PC-9 (cell line): ENCODE measurements at places on chromosomes 1 and 21. TPM values are rescaled to one million over a fixed set of nuclear protein-coding genes. Genes with fewer than 3 reads are reported as not detected.

- DNase-seq, result no peak
Observed at GRCh38 chr1:24929398-24930259, 447 bp downstream of the RUNX3 start.

Gene ENAH
- total RNA-seq, result 118 and 167 TPM in 2 replicates

GRCh38 chr1:89896105-89896942 lies 75.5 kb downstream of the LRRC8D start:
- no peak for DNase-seq

- no peak for DNase-seq
Observed at GRCh38 chr1:155383406-155383805, 62.7 kb downstream of the RUSC1 start.

Gene LRRC39
- 0.75 and 0.85 TPM in 2 replicates for total RNA-seq

DNA sequence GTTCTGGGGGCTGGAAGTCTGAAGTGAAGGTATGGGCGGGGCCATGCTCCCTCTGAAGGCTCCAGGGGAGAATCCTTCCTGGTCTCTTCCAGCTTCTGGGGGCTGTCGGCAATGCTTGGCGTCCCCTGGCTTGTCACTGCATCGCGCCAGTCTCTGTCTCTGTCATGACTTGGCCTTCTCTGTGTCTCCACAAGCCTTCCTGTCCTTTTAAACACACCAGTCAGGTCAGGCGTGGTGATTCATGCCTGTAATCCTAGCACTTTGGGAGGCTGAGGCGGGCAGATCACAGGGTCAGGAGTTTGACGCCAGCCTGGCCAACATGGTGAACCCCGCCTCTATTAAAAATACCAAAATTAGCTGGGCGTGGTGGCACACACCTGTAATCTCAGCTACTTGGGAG lies 125.3 kb downstream of the ACTL8 start:
- DNase-seq, result no peak

DNA sequence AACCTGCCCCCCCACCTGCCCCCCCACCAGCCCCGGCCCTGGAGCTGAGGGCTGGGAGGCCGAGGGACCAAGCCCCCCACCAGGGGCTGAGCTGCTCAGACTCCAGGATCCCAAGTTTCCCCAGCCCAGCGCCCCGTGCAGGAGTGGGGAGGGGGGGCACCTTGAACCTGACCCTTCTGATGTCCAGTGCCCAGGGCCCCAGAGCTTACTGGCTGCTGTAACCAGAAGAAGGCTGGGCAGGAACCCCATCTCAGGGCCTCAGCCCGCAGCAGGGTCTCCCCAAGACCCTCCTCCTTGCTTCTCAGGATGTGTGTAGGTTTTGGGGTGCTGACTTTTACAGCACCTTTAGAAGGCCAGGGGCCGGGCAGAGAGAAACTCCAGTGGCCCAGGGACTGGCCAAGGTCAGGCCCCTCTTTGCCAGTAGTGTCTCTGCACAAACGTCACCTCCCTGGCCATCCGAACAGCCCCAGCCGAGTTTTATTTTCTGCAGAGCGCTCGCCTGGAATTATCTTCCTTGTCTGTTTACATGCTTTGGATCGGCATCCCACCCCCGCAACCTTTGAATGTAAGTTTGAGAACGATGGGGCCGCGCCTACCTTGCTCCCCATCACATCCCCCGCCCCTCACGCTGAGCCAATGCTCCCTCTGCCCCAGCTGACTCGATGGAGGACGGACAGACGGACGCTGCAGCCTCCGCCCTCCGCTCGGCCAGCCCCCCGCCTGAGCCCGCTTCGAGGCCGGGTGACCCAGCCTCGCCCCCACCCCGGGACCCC lies 70.1 kb upstream of the CASZ1 start:
- no peak for DNase-seq

GRCh38 chr1:7218210-7218832 lies 433.1 kb downstream of the CAMTA1 start:
- peak; percentile 36 for DNase-seq

Gene CELA3A
- not detected in 2 replicates for total RNA-seq

Gene IFNLR1
- 5.5 and 8.1 TPM in 2 replicates for total RNA-seq

- DNase-seq, result no peak
Observed at GRCh38 chr1:14873677-14874076, 275.2 kb downstream of the KAZN start.

DNA sequence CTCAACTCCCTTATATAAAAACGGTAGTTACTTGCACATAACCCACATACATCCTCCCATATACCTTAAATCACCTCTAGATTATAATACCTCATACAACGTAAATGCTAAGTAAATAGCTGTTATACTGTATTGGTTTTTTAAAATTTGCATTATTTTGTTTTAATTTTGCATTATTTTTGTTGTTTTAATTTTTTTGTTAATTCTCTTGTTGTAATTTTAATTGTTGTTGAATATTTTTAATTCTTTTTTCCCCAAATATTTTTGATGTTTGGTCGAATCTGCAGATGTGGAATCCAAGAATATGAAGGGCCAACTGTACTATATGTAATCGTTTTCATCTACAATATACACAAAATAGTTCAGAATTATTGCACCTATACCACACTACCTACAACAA lies 23.5 kb upstream of the ACTA1 start:
- no peak for DNase-seq

DNA sequence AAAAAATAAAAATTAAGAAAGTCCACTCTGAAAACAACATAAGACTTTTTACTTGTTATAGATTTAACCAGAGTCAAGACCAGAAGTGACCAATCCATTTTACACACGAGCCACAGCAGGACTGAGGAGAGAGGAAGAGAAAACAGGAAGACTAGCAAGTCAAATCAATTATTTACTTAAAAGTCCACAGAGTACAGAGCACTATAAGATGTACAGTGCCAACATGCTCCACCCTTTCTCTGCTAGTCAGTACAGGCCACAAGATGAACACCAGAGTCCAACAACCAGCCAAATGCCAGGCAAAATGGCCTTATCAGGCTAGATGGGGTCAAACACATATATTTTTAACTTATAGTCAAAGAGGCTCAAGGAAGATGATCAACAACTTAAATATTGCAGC lies 19.5 kb downstream of the LUZP1 start:
- DNase-seq, result no peak

Gene RHCE
- 0.22 and 0.78 TPM in 2 replicates for total RNA-seq

GRCh38 chr1:7942214-7942921 lies 1.7 kb upstream of the TNFRSF9 start:
- DNase-seq, result no peak

GRCh38 chr1:30522031-30523004 lies 201.1 kb downstream of the MATN1 start:
- DNase-seq, result no peak

Gene CLIC6
- not detected in 2 replicates for total RNA-seq

- no peak for DNase-seq
Observed at GRCh38 chr1:217048104-217048707, 325.0 kb upstream of the ESRRG start.

Gene SPAG17
- total RNA-seq, result not detected in 2 replicates

Gene VCAM1
- not detected in 2 replicates for total RNA-seq

DNA sequence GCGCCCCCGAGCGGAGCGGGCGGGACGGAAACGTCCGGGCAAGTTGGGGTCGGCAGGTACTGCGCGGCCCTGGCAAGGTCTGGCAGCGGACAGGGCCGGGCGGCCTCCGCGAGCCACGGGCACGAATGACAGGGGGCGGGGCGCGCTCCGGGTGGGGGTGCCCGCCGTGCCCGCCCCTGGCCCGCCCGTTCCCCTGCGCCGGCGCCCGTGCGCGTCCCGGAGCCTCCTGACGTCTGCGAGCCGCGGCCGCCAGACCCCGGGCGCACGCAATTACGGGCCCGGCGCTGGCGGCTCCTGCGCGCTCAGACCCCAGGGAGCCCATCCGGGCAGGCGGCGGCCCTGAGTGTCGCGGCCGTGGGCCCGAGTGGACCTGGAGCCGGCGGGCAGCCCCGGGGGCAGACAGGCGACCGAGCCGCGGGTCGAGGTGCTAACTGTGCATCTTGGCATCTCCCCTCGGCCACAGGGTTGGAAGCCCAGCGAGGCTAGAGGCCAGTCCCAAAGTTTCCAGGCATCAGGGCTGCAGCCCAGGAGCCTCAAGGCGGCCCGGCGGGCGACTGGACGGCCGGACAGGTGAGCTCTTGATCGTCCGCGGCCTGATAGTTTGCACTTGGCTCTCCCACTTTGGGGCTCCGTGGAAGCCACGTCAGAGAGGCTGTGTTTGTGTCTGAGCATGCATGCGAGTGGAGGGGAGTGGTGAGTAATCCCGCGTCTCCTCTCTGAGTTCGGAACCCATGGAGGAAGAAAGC lies 918 bp downstream of the MIB2 start:
- DNase-seq, result no peak

DNA sequence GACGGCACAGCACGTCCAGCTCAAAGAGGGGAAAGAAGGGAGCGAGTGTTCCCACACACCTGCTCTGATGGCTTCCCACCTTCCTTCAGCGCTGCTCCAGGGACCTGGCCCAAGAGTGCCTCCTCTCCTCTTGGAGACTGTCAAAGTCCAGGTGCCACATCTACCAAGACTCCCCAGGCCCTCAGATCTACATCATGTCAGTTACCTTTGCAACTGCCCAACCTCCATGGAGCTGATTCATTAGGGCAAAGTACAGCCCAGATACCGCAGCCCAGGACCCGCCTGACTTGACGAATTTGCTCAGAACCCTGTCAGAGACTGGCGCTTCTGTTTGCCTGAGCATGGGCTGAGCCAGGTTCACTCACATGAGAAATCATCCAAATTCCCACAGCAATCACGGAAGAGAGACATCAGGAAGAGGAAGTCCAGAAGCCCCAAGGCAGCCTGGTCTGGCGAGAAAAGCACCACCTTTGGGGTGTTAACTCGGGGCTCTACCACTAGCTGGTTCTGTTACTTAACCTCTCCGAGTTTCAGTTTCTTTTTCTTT lies at the start of gene SEC16B:
SEC16B (minus strand) TSS at position 234 of the 547 bp plus-strand sequence. CDS start 2,077 bp downstream, outside the sequence.
- no peak for DNase-seq

DNA sequence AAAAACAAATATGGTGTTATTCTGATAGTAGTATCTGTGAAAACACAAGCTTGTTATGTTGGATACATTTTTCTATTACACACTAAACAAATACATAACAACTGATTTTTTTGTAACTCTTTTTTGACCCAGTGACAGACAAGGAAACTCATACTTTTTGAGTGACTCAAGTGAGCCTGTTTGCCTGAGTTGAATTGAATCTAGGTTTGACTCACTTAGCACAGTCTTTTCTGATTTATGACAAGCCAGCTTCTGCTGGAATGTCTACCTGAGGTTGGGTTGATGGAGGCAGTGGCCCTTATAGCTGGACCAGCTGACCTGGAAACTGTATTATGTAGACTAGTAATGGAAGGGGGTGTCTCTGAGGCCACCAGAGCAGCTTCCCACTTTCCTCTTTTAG lies 4.2 kb upstream of the CLCA4 start:
- peak; percentile 88 for DNase-seq

Gene MAP10
- total RNA-seq, result 0.13 TPM in 1 of 2 replicates, not detected in the other

DNA sequence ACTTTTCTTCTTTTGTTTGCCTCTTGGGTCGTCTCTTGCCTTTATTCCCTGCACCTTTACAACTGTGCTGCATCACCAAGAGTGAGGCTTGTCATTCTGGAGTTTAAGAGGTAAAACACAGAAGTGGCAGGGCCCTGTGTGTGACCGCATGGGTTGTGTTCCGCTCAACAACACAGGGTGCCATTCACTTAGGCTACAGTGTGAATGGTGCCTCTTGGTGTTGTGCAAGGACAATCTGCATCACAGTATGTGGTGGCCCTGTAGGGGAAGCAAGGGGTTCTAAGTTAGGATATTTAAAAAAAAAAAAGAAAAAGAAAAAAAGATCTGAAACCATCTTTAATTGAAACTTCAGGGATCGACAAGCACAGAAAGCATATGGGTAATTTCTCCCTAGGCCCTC lies 38.2 kb downstream of the BRINP2 start:
- DNase-seq, result no peak

Gene KRTAP7-1
- not detected in 2 replicates for total RNA-seq

DNA sequence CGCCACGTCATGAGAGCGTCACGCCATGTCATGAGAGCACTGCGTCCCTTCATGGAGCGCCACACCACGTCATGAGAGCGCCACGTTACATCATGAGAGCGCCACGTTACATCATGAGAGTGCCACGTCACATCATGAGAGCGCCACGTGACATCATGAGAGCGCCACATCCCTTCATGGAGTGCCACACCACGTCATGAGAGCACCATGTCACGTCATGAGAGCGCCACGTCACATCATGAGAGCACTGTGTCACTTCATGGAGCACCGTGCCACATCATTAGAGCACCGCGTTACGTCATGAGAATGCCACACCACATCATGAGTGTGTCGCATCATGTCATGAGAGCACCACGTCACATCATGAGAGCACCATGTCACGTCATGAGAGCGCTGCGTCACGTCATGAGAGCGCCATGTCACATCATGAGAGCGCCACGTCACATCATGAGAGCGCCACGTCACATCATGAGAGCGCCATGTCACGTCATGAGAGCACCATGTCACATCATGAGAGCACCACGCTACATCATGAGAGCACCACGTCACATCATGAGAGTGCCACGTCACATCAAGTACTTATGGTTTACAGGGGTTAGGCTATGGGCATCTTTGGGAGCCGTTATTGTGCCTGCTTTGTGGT lies 9.8 kb upstream of the NLRP3 start:
- DNase-seq, result no peak

Gene RRP15
- total RNA-seq, result 24.9 and 26.1 TPM in 2 replicates

Gene HSD3B2
- total RNA-seq, result not detected in 2 replicates

DNA sequence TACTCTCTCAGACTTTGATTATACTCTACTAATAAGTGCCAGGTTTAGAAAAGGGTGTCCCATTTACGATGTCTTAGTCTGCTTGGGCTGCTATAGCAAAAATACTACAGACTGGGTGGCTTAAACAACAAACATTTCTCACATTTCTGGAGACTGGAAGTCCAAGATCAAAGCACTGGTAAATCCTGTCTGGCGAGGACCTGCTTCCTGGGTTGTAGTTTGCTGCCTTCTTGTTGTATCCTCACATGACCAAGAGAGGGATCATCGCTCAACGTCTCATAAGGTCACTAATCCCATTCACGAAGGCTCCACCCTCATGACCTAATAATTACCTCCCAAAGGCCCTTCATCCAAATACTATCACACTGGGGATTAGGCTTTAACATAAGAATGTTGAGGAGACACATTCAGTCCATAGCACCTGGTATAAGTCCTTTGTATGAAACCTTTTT lies 12.0 kb downstream of the PRDX6 start:
- DNase-seq, result peak; percentile 30

DNA sequence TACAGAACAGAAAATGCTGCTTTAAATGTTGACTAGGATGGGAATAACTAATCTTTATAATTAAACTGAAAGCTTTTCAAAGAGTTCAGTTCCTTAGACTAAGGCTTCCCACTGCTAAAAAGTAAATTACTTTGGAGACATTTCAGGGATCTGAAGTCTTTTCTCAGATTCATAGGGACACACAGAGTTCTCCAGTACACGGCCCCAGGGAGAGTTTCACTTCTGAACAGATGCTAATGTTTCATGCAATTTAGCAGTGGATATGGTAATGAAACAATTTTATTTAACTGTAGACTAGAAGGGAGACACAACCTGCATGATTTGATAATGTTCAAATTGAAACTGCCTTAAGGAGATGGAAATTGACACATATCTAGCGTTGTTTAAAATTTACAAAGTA lies 1282.6 kb downstream of the NCAM2 start:
- DNase-seq, result no peak

- no peak for DNase-seq
Observed at GRCh38 chr1:182330303-182330702, 61.3 kb downstream of the GLUL start.
